ENCODE measurements at places on chromosomes 11 and 22. TPM values are rescaled to one million over a fixed set of nuclear protein-coding genes. Genes with fewer than 3 reads are reported as not detected.

Gene CHST1
- polyA plus RNA-seq: 0.25 TPM

Gene PRMT3
- polyA plus RNA-seq: 9.2 TPM

Gene MS4A14
- polyA plus RNA-seq: 0.26 TPM

Gene SPECC1L
- 11.4 TPM for polyA plus RNA-seq

Gene P2RX6
- 0.29 TPM for polyA plus RNA-seq

All from esophagus (tissue), 2 donors.